Activated CD4-positive, alpha-beta memory T cell treated with anti-CD3 and anti-CD28 coated beads for 36 hours (primary cell): ENCODE measurements at places on chromosomes 1 and 21.

- H3K36me3 ChIP-seq, result peaks cover 19% of the 10 kb centered on the region
- H3K4me3 ChIP-seq, result no peak overlapping the region
- H3K4me1 ChIP-seq, result no peaks in the 10 kb centered on the region
- no peak for DNase-seq
- H3K27me3 ChIP-seq, result no peaks in the 10 kb centered on the region
These were observed 34.5 kb downstream of the DNAJC11 start for GRCh38 chr1:6667139-6667538.

DNA sequence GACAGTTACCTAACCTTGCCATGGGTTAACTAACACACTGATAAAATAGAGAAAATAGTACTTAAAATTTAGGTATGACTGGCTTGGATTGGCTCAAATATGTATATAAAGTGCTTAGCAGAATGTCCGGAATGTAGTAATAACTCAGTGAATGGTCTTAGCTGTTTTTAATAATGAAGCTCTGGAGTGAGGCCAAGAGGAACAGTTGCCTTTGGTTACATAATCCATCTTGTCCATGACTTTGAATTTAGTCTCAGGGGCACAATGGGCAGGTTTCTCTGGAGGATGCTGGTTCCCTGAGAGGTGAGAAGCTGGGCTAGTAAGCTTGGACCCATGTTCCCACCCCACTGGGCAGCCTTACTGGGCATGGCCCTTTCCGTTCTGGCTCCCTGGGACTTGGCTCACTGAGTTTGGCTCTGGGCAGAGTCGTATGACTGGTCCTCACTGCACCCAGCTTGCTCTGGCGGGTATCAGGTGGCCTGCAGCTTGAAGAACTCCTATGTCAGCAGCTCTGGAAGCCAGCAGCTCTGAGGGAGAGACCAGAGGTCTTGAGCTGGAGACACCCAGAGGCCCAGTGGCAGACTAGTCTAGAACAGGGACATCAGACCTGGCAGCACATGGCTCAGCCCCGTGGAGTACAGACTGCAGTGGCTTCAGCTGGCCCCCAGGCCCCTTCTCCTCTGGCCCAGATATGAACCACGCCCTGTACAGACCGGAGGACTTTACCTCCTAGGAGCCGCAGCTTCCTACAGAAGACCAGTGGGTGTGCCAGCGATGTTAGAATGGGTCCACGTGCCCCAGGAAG lies 40.4 kb downstream of the TENT5C start:
- H3K4me3 ChIP-seq, result no peak overlapping the region
- H3K36me3 ChIP-seq, result no peaks in the 10 kb centered on the region
- peaks cover 9% of the 10 kb centered on the region for H3K4me1 ChIP-seq
- peaks cover 6% of the 10 kb centered on the region for H3K27me3 ChIP-seq

DNA sequence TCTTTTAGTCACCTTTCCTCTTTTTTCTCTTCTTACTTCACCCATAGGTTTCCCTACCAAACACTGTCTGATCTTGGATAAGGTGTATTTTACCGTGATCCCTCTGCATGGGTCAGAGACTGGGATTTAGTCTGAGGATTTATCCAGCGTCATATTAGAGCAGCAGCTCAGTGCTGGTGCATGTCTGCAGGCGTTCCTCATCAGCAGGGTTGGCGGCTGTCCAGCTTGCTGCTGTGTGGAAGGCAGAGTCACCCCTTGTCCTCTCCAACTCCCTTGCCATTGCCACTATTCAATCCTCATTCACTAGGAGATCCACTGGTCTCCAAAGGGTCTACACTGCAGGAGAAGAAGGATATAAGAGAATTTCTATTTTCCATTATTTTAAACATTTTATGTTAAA lies 7.3 kb upstream of the FAM78B start:
- DNase-seq, result no peak
- H3K4me1 ChIP-seq, result peaks cover 9% of the 10 kb centered on the region
- no peaks in the 10 kb centered on the region for H3K36me3 ChIP-seq

GRCh38 chr1:206451134-206451686 lies 19.1 kb upstream of the IKBKE start:
- no peak overlapping the region for H3K4me3 ChIP-seq
- H3K27ac ChIP-seq, result no peak overlapping the region
- H3K4me1 ChIP-seq, result peaks cover 5% of the 10 kb centered on the region
- no peaks in the 10 kb centered on the region for H3K27me3 ChIP-seq
- peaks cover 5% of the 10 kb centered on the region for H3K36me3 ChIP-seq

- peaks cover 17% of the 10 kb centered on the region for H3K36me3 ChIP-seq
- H3K4me3 ChIP-seq, result peak overlapping the region; percentile 99
- peak overlapping the region; percentile 97 for H3K27ac ChIP-seq
- no peak for DNase-seq
- no peaks in the 10 kb centered on the region for H3K27me3 ChIP-seq
These were observed 710 bp upstream of the PRPF3 start for GRCh38 chr1:150320667-150320978.

- peak within 1 kb of the TSS; percentile 93 for H3K27ac ChIP-seq
- peak within 1 kb of the TSS; percentile 92 for H3K4me3 ChIP-seq
- H3K4me1 ChIP-seq, result peaks cover 82% of the 10 kb centered on the region
- H3K36me3 ChIP-seq, result peaks cover 1% of the 10 kb centered on the region
- peak; percentile 86 for DNase-seq
These were observed at the start of gene IL6R for GRCh38 chr1:154404984-154405746. Gene IL6R, plus strand, starts transcription at chr1:154405343. Its CDS starts 287 bp downstream, at chr1:154405630.

- peaks cover 26% of the 10 kb centered on the region for H3K36me3 ChIP-seq
- no peak overlapping the region for H3K4me3 ChIP-seq
- peak overlapping the region; percentile 20 for H3K27ac ChIP-seq
- no peak for DNase-seq
- peaks cover 24% of the 10 kb centered on the region for H3K4me1 ChIP-seq
- no peaks in the 10 kb centered on the region for H3K27me3 ChIP-seq
These were observed 22.7 kb downstream of the ZBTB8OS start for GRCh38 chr1:32627596-32628162.

- H3K36me3 ChIP-seq, result no peaks in the 10 kb centered on the region
- no peaks in the 10 kb centered on the region for H3K27me3 ChIP-seq
- no peak for DNase-seq
- no peaks in the 10 kb centered on the region for H3K4me1 ChIP-seq
- H3K4me3 ChIP-seq, result no peak overlapping the region
These were observed 19.0 kb upstream of the DOCK7 start for GRCh38 chr1:62706985-62707743.
